ENCODE measurements at places on chromosomes 5 and 9.

GRCh38 chr5:76025069-76025468, 58.1 kb upstream of the SV2C start:
- DNase-seq = no peak

- DNase-seq = no peak
These were observed 298.1 kb downstream of the SLF1 start for GRCh38 chr5:94916619-94917018.

GRCh38 chr5:145110834-145111233, 724.3 kb downstream of the PRELID2 start:
- DNase-seq = no peak

- DNase-seq = no peak
These were observed 460.8 kb upstream of the SMARCA2 start for GRCh38 chr9:1554081-1555035.

DNA sequence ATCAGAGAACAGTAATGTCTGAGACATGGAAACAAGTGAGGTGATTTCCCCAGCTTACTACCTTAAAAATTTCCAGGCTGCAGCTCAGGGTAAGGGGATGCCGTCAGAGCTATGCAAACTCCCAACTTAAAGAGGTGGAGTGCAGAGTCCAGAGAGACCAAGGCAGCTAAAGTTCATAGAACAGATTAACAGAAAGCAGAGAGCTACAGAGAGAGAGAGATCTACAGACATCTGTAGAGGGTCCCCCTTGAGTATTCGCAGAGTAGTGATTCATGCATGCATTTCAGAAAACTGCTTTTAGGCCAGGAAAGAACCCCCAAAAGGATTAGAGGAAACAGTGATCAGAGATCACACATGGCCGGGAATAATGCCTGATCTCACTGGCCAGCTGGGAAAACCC, 306.2 kb upstream of the PUM3 start:
- DNase-seq = no peak

DNA sequence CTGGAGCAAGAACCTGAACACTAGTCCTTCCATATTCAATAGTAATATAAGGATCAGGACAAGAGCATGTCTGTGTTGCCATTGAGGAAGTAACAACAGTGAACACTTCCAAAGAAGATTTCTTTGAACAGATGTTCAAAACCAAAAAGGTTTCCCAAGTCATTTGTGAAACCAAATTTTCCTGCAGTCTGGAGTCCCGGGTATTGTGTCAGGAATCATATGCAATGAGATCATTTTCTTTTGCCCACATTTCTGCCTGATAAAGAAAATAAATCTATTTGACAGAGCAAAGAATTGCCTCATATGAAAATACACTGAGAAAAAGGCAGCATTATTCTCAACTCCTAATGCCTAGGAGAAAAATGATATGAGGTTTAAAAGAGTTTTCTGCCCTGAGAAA, 151.7 kb downstream of the SNX18 start:
- DNase-seq = no peak

DNA sequence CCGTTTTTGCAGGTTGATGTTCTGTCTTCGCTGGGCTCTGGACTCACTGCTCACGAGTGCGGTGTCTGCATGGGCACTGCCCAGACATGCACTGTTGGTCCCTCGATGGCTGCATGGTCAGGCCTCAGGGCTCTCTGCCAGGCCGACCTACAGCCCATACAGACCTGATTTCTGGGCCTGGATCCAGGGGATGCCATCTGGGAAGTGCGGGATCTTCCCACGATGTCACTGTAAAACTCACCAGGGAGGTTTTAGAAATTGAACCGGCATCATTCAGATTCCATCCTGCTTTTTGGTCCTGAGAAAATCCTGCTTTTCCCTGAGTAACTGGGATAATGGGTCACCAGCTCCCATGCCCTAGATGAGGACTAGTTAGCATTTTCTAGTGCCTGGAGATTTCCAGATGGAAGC, 9.1 kb downstream of the S1PR3 start:
- DNase-seq = no peak

DNA sequence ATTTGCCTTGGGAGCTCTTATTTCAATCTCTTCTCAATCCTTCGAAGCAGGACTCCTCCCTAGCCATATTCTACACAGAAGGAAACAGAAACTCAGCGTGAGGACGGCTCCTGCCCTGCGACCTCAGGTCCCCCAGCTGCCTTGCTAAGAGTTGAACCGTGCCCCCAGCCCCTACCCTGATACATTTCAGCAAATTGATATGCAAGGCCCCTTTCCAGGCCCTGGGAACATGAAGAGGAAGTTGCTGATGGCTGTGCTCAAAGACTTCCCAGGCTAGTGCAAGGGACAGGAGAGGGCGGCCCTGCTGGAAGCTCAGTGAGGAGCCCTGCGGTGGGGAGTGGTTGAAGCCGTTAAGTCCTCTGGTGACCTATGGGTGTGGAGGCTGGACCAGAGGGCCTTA, 41.5 kb downstream of the BOD1 start:
- no peak for DNase-seq
